Fibroblast of gingiva (primary cell): ENCODE measurements at places on chromosomes 4 and X.
A peak's percentile ranks its signal among the peaks of the same experiment; 100 is the strongest.

GRCh38 chr4:114577386-114577785, 21.2 kb upstream of the UGT8 start:
- DNase-seq, result no peak

DNA sequence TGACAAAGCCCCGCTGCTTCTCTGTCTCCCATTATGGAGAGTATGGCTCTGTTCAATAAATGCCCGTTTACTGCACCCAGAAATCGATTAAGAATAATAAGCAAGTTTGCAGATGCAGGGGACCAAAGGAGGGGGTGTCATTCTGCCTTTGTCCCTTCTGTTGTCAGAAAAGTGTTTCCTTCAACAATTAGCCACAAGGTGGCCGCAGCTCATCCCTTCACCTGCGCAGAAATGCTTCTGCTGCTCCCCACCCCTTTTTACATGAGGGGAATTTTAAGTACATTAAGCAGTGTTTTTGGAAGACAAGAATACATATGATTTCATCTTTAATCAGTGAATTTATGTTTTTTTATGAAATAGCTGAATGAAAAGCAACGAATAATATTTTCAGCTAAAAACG, 175.6 kb upstream of the ARX start:
- no peak for DNase-seq

DNA sequence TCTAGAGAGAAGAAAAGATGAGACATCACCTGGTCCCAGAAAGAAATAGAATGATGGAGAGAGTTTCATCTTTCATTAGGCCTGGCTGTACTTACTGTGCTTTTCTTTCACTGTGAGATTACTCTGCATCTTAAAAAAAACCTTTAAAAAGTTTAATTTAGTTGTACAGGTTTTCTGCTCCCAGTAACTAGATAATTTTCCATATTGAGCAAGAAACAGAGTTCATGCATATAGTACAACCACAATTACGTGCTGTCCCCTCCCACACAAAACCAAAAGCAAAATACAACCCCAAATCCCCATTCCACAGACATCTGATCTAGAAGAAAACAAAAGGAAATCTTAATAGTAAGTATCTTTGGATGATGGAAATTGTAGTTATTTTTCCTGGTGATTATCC, 371.2 kb downstream of the SH2D1A start:
- no peak for DNase-seq

DNA sequence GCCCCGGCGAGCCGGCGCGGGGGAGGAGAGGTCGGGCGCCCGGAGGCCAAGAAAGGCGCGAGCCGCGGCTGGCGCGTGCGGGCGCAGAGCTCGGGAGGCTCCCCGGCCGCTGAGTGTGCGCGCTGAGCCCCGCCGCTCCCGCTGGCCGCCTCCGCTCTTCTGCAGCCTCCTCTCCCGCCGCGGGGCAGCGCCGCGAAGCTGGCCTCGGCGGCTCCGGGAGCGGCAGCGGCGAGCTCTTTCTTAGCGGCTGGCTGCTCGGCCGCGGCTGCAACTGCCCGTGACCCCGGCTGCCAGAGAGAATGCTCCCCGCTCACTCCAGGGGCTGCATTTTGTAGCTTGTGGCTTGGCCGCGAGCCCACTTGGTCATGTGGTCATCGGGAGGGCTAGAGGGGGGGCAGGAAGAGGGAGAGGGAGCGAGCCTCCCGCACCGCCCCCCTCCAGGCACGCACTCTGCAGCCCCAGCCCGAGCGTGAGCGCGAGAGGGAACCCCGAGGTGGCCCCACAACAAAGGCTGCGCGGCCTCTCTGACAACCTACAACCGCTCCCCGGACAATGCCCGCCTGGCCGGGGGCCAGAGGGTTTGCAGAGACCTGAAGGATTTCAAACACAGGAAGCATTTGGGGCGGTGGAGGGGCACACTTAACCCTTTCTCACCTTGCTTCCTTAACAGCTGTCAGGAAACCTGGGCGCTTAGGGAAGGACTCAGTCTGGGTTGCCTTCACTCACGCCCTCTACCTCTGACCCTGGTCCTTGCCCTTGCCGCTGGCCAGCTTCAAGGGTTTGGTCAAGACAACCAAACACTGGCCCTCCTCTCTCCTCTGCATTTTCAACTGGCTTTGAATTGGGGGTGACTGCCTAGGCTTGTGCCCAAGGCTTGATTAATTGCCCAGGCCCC, at the start of gene APLN:
Gene APLN, minus strand, starts transcription at position 305 of the 895 bp plus-strand sequence. CDS start 326 bp downstream, outside the sequence.
- peak; percentile 35 for DNase-seq

DNA sequence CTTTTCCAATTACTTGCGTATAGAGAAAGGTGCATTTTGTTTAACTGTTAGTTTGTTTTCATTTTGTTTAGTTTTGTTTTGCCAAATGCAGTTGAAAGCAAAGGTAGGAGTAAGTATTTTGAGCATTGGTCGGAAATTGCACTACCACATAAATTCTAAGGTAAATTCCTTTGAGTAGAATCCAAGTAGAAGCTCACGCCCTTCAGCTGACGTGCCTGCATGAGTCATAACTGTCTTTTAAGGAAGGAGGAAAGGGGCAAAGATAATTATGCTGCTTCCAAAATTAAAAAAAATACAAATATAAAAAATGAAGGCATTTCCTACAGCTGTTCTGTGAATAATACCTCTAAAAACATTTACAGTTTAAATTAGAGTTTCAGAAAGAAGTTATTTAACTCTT, 110.2 kb upstream of the MYOZ2 start:
- DNase-seq, result no peak

DNA sequence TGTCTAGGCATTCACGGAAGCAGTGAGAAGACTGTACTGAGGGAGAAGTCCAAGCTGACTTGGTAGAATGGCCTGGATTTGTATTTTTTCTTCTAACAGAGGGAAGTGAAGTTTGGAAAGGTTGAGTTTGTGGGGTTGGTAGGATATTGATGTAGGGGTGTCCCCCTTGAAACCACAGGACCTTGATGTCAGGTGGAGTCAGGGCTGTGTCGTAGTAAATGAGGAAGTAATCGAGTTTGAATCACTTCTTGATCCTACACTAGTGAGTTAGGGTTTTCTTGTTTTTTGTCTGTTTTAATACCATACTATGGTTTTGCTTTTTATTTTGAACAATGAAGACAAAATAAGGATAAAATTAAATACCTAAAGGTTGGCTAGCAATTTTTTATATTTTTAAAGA, 30.1 kb upstream of the ANAPC4 start:
- no peak for DNase-seq

DNA sequence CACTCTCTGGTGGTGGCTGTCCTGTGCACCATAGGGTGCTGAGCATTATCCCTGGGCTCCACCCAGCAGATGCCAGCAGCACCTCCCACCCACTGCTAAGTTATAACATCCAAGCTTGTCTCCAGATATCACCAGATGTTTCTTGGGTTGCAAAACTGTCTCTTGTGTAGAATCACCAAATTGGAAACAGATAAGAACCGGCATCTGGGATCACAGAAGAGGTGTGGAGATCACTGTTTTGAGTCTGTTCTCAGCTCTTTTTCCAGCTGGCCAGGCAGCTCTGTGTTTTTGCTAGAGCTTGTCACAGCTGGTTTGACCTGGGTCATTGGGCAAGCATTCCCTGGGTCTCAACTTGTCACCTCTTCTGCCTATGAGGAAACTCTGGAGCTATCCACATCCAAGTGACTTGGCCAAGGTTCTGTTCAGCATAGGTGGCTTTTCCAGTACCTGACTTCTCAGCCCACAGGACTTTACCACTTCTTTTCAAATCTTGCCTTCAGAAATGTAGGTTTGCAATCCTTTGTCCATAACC, 15.3 kb upstream of the PUDP start:
- peak; percentile 40 for DNase-seq

DNA sequence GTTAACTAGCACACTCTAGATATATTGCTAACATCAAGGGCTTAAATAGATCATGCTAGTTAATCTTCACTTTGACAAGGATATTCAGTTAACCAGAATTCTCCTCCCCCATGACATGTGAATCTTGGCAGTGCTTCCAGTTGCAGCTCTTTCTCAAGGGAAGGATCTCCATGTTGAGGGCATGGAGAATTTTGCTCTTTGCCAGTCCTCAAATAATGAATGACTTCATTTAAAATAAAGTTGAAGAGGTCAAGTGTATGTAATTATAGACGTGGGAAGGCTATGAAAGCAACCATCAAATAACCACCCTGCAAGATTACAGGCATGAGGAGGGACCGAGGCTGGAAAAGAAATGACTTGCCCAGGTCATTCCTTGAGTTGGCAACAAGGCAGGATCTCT, 87.3 kb upstream of the CPEB2 start:
- DNase-seq, result no peak

- DNase-seq, result no peak
Measured at GRCh38 chrX:38638952-38639529, 77.7 kb downstream of the TSPAN7 start.

GRCh38 chr4:37475776-37476175, 210.4 kb downstream of the RELL1 start:
- DNase-seq, result no peak

- no peak for DNase-seq
Measured at GRCh38 chrX:106286053-106286650, 118.0 kb downstream of the PWWP3B start.

- DNase-seq, result no peak
Measured at GRCh38 chrX:83829874-83830273, 31.1 kb upstream of the CYLC1 start.

- DNase-seq, result no peak
Measured at GRCh38 chrX:130555757-130556156, 154.0 kb downstream of the RBMX2 start.

GRCh38 chr4:90486346-90486745, 359.2 kb downstream of the CCSER1 start:
- no peak for DNase-seq

GRCh38 chr4:186724864-186725468, 1.3 kb upstream of the FAT1 start:
- no peak for DNase-seq

DNA sequence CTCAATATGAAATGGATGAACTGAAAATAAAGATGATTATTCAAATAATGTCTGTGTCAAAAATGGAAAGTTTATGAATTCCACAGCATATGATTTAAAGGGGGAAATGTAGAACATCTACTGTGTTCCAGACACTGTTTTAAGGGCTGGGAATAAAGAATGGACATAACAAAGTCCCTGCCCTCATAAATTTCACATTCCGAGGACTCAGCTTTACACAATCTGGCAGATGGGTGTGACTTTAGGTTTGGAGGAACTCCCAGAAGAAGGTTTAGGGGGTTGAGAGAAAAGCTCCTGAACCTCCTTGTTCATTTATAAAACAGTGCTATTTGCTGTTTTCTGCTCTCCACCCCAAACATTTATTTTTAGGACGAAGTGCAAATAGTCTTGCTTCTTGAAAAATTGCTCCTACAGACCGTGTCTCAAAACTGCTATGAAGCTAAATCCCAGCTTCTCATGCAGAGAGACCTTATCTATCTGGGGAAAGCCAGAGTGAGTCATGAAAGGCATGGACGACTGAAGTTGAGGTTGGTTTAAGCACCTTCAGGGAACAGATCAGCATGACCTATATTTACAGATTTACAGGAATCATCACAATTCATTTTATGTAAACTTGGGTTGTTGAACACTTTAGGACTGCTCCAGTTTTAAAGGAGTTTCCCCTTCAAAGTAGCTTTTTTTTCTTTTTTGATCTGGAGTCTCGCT, 184.3 kb downstream of the HS6ST2 start:
- no peak for DNase-seq

GRCh38 chr4:137531986-137532868, at the start of gene PCDH18:
TSS of gene PCDH18 (minus strand) at chr4:137532494. CDS start at chr4:137532088, 406 bp downstream.
- DNase-seq, result peak; percentile 99

DNA sequence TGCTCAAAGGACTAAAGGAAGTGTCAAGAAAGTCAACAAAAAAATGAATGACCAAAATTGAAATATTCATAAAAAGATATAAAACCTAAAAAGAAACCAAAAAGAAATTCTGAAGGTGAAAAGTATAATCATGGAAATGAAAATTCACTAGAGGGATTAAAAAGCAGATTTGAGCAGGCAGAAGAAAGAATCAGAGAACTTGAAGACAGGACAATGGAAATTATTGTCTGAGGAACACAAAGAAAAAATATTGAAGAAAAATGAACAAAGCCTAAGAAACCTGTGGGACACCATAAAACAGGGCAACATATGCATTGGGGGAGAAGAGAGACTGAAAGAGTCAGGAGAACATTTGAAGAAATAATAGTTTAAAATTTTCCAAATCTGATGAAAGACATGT, 9.9 kb upstream of the SPON2 start:
- no peak for DNase-seq
